ENCODE measurements at places on chromosomes 5 and 9.
A peak's percentile ranks its signal among the peaks of the same experiment; 100 is the strongest.

GRCh38 chr5:124655251-124655917 lies 91.1 kb downstream of the ZNF608 start:
- DNase-seq = peak; percentile 60

- no peak for DNase-seq
These were observed 6.3 kb upstream of the SLC25A51 start for GRCh38 chr9:37910271-37910670.

DNA sequence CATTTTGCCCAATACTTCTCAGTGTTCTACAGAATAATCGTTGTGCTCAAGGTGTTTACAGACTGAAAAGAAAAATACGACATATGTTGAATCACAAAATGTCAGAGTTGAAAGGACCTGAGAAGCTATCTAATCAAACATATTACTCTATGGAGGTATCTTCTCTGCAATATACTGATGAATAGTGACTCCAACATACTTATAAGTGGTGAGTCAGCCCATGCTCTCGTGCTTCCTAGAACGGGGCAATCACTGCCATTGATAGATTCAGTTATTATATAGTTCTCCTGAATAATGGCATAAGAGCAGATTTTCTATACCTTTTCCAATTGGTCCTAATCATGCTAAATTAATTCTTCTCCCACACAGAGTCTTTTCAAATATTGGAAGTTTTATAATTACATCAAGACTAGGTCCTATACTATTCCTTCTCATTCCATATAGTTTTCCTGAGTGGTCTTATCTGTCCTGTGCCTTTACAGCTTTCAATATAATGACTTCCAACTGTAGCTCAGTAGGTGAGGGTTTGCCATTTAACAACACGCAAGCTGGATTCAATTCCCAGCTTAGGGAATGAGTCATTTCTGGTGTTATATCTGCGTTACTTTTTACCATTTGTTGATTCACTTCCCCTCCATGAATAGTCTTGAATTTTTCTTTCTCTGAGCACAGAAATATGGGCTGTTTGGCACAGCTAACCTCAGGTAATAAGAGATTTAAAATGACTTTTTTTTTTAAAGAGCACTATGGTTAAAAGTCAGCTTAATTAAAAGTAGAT lies 81.1 kb downstream of the PLK2 start:
- DNase-seq = no peak

- DNase-seq = no peak
These were observed 10.6 kb upstream of the CER1 start for GRCh38 chr9:14733133-14733532.

GRCh38 chr5:138929571-138929955 lies 54.4 kb upstream of the LRRTM2 start:
- no peak for DNase-seq

- no peak for DNase-seq
These were observed 50.1 kb upstream of the PWWP2A start for GRCh38 chr5:160169326-160169725.

- no peak for DNase-seq
These were observed 351.4 kb downstream of the PLK2 start for GRCh38 chr5:58108511-58108910.
